Activated naive CD4-positive, alpha-beta T cell treated with Interleukin-2 at 50 U/mL for 16 hours (primary cell): ENCODE measurements at places on chromosomes 4 and X.

DNA sequence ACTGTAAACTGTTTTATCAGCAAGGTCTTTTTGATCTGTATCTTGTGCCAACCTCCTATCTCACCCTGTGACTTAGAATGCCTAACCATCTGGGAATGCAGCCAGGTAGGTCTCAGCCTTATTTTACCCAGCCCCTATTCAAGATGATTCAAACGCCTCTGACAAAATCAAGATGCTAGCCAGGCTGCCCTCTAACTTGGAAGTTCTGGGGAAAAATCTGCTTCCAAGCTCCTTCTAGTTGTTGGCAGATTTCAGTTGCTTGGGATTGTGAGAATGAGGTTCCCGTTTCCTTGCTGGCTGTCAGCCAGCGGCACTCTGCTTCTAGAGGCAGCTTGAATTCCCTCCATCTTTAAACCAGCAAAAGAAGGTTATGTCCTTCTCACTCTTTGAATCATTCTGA lies 34.7 kb downstream of the LUZP4 start:
- DNase-seq: no peak

DNA sequence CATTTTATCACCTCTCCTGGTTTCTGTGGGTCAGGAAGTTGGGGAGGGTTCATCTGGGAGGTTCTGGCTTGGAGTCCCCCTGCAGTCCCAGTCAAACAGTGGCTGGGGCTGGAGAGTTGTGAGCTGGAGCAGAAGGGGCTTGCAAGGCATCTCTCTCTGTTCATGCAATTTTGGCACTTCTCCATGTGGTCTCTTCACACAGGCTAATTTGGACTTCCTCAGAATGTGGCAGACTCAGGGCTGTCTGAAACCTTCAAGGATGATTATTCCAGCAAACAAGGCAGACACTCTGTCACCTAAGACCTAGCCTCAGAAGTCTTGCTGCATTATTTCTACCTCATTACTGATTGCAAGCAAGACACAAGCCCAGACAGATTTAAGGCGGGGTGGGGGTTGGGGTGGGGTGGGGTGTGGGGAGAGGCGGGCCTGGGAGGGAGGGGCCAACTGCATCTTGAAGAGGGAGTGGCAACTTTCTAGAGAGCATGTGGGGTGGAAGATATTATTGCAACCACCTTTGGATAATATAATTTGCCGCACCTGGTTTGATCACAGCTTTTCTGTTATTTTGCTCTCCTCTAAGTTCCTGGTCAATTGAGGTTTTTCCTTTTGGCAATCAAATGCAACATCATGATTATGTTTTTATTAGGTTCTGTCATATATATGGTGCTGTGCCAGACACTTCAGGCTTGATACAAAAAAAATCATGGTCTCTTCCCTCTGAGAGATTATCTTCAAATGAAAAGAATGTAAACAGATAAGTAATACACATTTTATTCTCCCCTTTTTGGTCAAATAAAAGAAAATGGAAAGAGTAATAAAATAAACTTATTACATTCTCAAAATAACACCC lies 799.5 kb downstream of the RPA4 start:
- no peak for DNase-seq

GRCh38 chr4:124879195-124879594 lies 166.7 kb upstream of the ANKRD50 start:
- DNase-seq: no peak

DNA sequence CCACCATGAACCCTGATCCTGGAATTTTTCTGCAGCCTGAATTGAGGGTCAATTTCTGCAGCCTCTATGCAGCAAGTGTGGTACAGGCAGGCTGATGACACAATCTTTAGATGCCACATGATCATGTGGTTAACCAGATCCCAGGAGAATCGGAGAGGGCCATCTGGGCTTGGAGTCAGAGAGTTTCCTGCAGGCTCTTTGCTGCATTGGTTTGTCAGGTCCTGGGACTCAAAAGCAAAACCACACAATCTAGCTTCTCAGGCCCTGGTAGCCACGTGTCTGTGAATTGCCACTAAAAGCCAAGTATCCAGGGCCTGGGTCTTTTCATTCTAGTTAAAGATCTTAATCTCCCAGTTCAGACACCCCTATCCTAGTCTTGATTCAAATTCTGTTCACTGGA lies 464.5 kb downstream of the BCOR start:
- no peak for DNase-seq

- peak; percentile 23 for DNase-seq
Measured at GRCh38 chrX:46704767-46705386, 54.0 kb downstream of the SLC9A7 start.

DNA sequence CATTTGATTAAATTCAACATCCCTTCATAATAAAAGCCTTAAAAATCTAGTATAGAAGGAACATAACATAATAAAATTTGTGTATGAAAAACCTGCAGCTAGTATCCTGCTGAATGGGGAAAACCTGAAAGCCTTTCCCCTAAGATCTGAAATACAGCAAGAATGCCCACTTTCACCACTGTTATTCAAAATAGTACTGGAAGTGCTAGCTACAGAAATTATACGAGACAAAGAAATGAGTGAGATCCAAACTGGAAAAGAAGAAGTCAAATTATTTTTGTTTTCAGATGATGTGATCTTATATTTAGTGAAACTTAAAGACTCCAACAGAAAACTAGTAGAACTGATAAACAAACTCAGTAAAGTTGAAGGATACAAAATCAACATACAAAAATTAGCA lies 152.9 kb downstream of the RTL3 start:
- DNase-seq: no peak

GRCh38 chr4:156942991-156943390 lies 28.6 kb downstream of the PDGFC start:
- no peak for DNase-seq

DNA sequence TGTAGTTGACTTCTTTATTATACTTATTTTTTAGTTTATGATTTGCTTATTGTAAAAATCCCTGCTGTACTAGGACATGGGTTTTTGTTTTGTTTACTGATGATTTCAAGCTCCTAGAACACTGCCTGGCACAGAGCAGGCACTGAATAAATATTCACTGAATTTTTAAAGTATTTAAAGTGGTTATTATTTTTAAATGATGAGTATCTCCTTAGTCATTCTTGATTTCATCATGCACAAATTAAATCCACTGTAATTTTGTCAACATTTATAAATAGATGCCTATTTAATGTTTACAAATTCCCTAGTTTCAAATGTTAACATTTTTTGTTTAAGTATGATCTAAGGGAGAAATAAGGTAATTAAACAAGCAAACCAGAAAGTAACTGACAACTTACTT lies 367.9 kb upstream of the SLIT2 start:
- DNase-seq: no peak

DNA sequence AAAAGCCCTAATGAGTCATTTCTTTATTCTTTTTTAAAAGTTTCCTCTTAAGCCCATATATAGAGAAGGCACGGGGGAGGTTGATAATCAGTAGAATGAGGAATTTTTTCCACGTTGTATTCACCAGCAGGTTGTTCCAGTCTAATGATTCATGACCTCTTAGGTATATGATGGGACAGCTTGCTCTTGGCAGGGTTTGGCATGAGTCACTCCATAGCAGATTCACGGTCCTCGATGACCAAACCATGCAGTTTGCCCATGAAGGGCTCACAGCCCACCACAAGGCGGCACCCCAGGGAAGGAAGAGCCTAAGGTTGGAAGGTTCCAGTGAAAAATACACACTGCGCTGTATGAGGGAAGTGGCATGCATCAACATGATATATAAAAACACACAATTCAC lies 623.8 kb upstream of the DIPK2B start:
- peak; percentile 70 for DNase-seq

DNA sequence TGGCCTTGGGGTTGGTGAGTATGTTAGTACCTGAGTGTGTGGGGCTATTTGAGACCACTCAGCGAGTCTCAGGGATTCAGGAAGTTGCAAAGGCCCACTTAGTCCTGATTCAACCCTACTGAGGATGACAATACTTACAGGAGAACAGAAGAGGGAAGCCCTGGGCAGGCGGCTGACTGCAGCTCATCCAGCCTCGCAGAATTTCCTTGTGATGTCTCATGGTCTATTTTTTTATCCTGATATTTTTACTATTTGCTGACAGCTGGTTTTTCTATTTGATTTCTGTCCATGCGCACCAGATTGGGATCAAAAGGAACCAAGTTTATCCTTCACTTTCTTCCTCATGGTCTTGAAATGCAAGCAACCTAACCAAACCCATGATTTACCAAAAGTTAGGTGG lies 201.8 kb upstream of the LNX1 start:
- DNase-seq: no peak

DNA sequence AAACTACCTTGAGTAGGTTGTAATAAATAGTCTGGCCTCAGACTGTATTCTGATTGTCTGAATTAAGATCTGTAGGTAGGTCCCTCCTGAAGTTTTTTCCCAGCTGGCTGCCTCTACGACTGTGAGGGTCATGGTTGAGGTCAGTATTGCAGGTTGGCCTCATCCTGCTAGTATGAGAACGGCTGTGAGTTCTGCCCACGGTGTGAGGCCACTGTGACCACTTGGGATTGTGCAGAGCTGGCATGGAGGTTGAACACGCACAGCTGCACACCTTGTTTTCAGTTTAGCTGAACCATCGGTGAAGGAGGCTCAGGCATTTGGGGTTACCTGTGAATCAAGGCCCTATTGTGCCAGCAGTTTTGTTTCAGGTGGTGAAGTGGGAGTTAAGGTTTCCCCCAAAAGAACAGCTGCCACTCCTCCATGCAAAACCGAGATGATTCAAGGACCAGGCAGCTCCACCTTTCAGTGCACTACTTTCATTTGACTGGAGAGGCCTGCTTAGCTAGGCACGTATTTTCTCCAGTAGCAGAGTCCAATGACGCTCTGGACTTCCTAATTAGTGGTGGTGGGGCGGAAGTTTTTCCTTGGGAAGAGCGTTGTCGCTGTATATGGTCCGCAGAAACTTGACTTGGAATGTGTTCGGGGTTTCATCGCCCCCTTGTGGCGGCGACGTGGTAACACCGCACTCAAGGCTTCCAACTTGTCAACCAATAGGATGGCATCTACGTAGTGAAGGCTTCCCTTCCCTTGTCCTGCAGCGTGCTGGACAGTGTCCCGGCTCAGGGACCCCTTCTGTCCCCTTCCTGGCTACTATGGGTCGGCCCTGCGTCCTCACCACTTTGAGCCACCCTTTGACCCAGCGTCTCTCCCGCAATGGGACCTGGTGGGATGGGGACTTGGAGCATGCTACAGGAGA lies 13.8 kb downstream of the CMC4 start:
- DNase-seq: peak; percentile 45

GRCh38 chrX:87518504-87518903 lies 902 bp downstream of the KLHL4 start:
- DNase-seq: no peak

DNA sequence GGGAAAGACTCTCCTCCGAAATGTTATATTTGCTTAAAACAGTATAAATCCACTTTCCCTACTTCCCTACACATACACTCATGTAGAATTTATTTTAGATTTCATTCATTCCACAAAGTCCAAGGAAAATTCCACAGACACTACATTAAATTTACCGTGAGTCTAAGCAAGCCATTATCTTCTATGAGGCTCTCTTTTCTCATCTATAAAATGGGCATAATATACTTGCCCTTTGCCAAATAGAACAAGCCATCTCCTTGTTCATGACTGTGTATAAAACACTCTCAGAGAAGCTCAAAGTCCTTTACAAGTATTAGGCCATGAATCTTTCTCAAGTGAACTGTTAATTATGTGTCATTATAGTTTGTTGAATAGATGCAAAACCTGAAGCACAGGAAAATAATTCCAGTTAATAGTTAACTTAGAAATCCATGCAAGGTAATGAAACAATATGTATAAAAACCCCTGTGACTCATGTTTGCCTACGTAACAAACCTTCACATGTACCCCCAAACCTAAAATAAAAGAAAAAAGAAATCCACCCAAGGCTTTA lies 10.7 kb downstream of the TEC start:
- no peak for DNase-seq

DNA sequence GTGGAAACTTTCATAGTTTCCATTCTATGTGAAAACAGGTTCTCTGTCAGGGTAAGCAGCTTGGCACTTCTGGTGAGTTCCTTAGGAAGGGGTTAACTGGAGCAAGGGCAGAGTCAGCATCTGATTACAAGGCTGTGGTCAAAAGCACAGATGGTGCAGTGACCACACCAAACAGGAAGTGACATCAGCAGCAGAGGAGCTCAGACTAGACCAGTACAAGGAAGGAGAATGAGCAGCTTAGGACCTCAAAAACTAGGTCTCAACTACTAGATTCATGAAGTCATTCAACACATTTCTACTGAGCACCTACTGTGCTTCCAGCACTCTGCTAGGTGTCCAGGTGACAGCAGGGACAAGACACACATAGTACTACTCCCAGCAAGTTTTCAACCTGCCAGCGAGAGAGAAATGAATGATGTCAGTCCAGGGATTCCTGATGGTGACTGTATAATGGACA lies 130.2 kb downstream of the AMELX start:
- no peak for DNase-seq

GRCh38 chrX:13649838-13650237 lies 3.1 kb upstream of the TCEANC start:
- DNase-seq: no peak

DNA sequence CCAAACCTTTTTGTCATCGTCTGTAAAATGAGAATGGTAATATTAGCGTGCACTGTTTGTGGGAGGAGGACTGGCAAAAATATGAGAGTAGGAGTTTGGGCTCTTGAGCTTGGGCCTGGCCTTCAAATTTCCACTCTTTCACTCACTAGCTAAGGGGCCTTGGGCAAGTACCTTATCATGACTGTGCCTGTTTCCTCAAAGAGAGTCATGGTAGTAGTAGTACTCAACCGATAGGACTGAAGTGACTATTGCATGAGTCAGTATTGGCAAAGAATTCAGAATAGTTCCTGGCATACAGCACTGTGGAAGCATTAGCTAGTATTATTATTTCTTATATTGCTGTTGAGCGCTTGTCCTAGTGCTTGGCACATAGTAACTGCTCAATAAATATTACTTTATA lies 16.0 kb upstream of the RBM3 start:
- no peak for DNase-seq

GRCh38 chrX:109716431-109717028 lies 16.5 kb downstream of the ACSL4 start:
- DNase-seq: no peak

DNA sequence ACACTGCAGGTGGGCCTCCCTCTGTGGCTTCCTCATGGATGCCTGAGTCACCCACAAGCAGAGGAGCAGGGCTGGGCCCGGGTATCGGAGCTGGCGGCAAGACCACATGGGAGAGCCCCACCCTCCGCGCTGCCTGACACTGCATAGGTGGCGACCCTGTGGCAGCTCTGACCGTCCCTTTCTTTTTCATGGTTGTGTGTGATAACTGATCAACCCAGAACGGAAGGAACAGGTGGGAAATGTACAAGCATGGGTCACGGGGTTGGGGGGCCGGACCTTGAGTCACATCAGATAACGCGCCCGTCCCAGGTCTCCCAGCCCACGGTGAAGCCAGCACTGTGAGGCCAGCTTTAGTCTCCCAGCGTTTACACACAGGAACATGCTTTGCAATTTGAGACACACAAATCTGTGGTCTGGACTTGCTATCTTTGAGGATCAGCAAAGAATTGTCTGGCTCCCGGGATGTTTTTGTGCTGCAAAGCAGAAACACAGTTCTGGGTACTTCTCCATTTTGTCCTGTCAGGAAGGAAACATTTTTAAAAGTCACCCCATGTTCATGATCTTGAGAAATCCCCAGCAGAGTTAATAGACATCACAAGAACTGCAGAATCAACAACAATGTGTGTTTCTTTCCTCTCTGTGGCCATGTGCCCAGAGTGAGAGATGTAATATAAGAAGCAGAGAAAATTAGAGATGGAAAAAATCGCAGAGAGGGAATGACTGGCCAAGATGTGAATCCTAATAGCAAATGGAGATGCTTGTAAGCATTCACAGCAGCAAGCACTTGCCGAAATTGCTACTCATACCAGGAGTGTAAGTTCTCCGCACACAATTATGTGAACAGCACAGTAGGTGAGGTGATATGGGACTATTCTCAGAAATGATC lies 70.1 kb upstream of the CBR4 start:
- DNase-seq: no peak
